ENCODE measurements at places on chromosomes 3 and 15. TPM values are rescaled to one million over a fixed set of nuclear protein-coding genes. Genes with fewer than 3 reads are reported as not detected.

PLA2G4F gene
- 24.5 TPM for polyA plus RNA-seq

ZNF385D gene
- polyA plus RNA-seq = 15.9 TPM

PLD1 gene
- polyA plus RNA-seq = 11.0 TPM

UCN2 gene
- 0.26 TPM for polyA plus RNA-seq

PRSS50 gene
- polyA plus RNA-seq = 3.8 TPM

CILP gene
- polyA plus RNA-seq = 3.4 TPM

SLC28A1 gene
- polyA plus RNA-seq = 6.4 TPM

GPR87 gene
- polyA plus RNA-seq = not detected

CYP19A1 gene
- polyA plus RNA-seq = not detected

LPCAT4 gene
- 46.2 TPM for polyA plus RNA-seq

MNS1 gene
- 27.4 TPM for polyA plus RNA-seq

GPR171 gene
- polyA plus RNA-seq = not detected

HGD gene
- polyA plus RNA-seq = 75.9 TPM

HRG gene
- 2.4 TPM for polyA plus RNA-seq

IL1RAP gene
- polyA plus RNA-seq = 12.8 TPM

LRRC31 gene
- 0.41 TPM for polyA plus RNA-seq

TASOR gene
- 67.6 TPM for polyA plus RNA-seq

KNG1 gene
- 84.2 TPM for polyA plus RNA-seq

GALNT15 gene
- 3.1 TPM for polyA plus RNA-seq

CHSY1 gene
- polyA plus RNA-seq = 42.5 TPM

ALPK3 gene
- polyA plus RNA-seq = 27.2 TPM

OR5K2 gene
- polyA plus RNA-seq = 0.14 TPM

CHRD gene
- 16.1 TPM for polyA plus RNA-seq

Data from renal pelvis (tissue), 12 donors.